Transverse colon (tissue), 4 donors: ENCODE measurements at places on chromosomes 16 and 17. TPM values are rescaled to one million over a fixed set of nuclear protein-coding genes. Genes with fewer than 3 reads are reported as not detected.

Gene HSD11B2
- 694 TPM for total RNA-seq

Gene NDRG4
- total RNA-seq: 4.3 TPM

Gene NPIPB2
- 8.7 TPM for total RNA-seq

Gene ARHGAP44
- 107 TPM for total RNA-seq

DNA sequence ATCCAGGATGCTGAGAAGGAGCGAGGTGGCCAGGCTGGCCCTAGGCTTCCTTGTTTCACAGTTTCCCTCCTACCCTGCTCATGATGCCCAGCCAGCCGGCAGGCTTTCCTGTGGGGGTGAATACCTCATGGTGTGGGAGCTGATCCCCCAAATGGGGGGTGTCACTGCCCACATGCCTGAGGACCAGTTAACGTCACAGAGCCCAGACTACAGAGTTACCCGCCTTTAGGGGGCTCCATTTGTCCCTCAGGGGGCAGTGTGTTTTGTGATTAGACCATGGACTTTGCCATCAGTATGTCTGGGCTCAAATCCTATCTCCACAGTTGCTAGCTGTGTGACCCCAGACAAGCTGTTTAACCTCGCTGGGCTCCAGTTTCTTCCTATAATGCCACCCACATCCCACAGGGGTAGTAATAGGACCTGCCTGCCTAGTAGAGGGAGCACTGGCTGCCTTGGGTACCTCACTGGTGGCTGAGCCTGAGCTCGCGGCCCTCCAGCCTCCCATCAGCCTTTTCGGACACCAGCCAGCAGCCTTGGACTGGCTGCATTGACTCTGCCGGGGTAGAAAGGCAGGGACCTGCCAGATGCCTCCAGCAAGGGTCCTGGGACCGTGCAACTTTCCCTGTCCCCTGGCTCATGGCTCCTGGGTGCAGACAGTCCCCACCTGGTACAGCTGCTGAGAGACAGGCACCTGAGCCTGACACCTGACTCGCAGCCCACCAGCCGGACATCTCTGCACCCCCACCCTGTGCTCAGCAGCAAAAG is 87.5 kb upstream of the GSE1 start:
- peaks cover 20% of the 10 kb centered on the region for H3K4me1 ChIP-seq
- H3K27me3 ChIP-seq: no peaks in the 10 kb centered on the region
- no peak overlapping the region for H3K27ac ChIP-seq
- H3K4me3 ChIP-seq: no peak overlapping the region
- no peak for DNase-seq
- no peaks in the 10 kb centered on the region for H3K36me3 ChIP-seq

Gene HP
- total RNA-seq: not detected

DNA sequence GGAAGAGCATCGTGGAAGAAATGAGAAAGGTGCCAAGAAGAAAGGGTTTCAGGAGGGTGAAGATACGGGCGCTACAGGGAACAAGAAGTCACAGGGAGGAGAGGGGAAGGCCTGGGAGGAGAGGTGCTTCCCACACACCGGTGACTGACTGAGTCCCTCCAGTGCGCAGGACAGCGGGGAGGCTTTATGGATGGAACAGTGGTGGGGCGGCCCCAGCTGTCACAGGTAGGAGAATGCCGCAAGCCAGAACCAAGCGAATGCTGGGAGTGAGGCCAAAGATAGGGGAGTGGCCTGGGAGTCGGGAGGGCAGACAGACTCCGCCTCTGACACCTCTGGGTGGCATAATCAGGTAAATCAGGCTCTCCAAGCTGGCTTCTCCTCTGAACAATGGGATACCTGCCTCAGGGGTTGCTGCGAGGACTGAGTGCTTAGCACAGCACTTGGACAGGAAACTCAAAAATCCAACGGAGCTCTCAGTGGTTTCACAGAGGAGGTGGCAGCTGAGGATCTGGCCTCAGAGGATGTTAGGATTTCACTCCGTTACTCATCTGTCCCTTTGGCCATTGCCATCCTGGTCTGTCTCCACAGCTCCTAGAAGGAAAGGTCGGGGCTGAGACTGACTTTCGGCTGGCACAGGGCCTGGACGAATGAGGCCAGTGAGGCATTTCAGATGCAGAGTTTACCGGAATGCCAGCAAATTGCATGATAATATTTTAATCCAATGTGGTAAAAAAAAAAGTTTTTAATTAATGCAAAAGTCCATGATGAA is 717 bp upstream of the CNP start:
- H3K36me3 ChIP-seq: no peaks in the 10 kb centered on the region
- DNase-seq: peak; percentile 88
- H3K27me3 ChIP-seq: no peaks in the 10 kb centered on the region
- H3K27ac ChIP-seq: peak overlapping the region; percentile 96

Gene TMC8
- 4.5 TPM for total RNA-seq

DNA sequence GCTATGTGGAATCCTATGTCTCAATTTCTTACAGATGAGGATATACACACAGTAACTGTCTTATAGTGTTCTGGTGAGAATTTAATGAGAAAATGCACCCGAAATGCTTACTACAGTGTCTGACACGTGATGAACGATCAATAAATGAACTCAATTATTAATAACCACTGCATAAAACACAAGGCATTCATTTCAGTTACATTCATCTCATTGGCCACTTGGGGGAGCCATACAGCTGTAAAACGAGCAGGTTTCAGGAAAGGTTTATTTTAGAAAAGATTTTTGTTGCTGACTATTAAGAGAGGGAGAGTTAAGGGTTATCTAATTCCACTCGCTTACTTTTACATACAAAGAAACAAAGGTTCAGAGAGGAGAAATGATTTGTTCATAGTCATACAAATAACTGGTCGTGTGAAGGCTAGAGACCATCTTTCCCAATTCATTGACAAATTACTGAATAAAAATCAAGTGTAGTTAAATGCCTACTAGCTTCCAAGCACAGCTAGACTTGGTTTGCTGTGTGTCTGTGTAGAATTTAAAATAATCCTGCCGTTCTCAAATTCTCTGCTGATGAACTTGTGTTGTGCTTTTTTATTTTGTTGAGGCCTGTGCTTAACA is 160.1 kb downstream of the MAP2K4 start:
- no peak overlapping the region for H3K27ac ChIP-seq
- H3K4me3 ChIP-seq: no peak overlapping the region
- no peaks in the 10 kb centered on the region for H3K36me3 ChIP-seq

- H3K36me3 ChIP-seq: no peaks in the 10 kb centered on the region
- H3K27me3 ChIP-seq: no peaks in the 10 kb centered on the region
- DNase-seq: no peak
- no peak overlapping the region for H3K27ac ChIP-seq
- no peak overlapping the region for H3K4me3 ChIP-seq
These were observed 69.4 kb downstream of the CCDC182 start for GRCh38 chr17:57675427-57676387.

Gene TEX19
- total RNA-seq: not detected

Gene IRX5
- total RNA-seq: not detected

- no peak overlapping the region for H3K4me3 ChIP-seq
- no peaks in the 10 kb centered on the region for H3K4me1 ChIP-seq
- DNase-seq: no peak
These were observed 35.1 kb upstream of the CREBBP start for GRCh38 chr16:3915426-3916260.

- no peak overlapping the region for H3K4me3 ChIP-seq
- no peak for DNase-seq
- no peak overlapping the region for H3K27ac ChIP-seq
These were observed 71.2 kb downstream of the RMI2 start for GRCh38 chr16:11416228-11417001.

Gene NPIPA5
- not detected for total RNA-seq

Gene HOXB3
- total RNA-seq: 57.1 TPM

Gene HS3ST6
- total RNA-seq: not detected

Gene IQCK
- total RNA-seq: 15.0 TPM

GRCh38 chr16:81633680-81634379 is 145.3 kb upstream of the PLCG2 start:
- DNase-seq: no peak
- H3K27me3 ChIP-seq: no peaks in the 10 kb centered on the region
- no peaks in the 10 kb centered on the region for H3K36me3 ChIP-seq
- peak overlapping the region; percentile 44 for H3K27ac ChIP-seq
- H3K4me1 ChIP-seq: peaks cover 2% of the 10 kb centered on the region
- H3K4me3 ChIP-seq: no peak overlapping the region

DNA sequence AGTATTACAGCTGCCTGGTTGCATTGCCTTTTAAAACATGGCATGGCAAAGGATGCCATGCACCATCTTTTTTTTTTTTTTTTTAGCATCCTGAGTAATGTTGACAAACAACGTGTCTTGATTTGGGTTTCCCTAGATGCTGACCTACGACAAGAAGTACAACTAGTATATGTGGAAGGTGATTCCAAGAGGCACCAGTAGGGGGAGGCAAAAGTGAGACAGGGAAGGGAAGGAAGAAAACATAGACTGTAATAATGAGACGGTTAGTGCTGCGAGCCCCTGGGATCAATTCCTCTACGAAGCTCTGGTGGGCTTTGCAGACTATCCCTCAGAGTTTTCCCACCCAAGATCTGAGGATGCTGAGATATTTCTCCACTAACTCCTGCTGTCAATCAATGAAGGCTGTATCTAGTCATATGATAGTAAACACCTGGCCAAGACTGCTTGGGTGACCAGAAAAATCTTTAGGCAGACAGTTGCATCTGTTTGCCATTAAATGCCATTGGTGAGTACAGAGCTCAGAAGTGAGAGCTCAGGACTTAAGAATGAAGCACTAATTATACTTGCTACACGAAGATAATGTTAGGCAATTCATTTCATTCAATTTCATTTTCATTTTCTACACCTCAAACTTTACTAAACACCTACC is 458.6 kb upstream of the GOT2 start:
- H3K36me3 ChIP-seq: no peaks in the 10 kb centered on the region
- no peak overlapping the region for H3K27ac ChIP-seq

Gene KRT20
- 797 TPM for total RNA-seq

DNA sequence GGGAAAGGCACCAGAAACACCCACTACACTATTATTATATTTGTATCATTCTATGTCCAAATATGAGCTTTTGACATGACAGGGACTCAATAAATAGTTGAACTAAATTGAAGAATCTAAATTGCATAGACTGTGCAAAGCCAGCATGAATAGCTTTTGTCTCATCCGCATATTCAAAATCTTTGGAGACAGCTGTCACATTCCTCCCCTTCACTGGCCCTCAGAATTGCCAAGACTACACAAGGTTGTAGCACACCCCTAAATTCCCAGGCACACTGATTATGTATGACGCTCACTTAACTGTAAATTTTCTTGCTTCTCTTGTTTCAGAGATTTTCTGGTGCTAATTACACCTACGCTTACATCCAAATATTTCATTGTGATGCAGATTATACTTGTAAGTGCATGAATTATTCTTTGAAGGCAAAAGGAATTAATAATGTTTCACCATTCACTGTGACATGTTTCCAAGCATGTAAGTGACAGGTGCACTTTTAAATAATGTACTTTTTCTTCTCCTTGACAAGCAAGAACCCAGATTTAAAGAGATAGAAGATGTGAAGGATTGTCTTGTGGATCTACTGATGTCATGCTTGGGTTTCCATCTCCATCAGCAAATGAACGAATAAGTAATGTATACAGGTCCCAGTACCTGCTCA is 47.5 kb downstream of the CA10 start:
- H3K27me3 ChIP-seq: no peaks in the 10 kb centered on the region
- no peak for DNase-seq
- no peak overlapping the region for H3K27ac ChIP-seq
- H3K4me1 ChIP-seq: no peaks in the 10 kb centered on the region
- no peak overlapping the region for H3K4me3 ChIP-seq

DNA sequence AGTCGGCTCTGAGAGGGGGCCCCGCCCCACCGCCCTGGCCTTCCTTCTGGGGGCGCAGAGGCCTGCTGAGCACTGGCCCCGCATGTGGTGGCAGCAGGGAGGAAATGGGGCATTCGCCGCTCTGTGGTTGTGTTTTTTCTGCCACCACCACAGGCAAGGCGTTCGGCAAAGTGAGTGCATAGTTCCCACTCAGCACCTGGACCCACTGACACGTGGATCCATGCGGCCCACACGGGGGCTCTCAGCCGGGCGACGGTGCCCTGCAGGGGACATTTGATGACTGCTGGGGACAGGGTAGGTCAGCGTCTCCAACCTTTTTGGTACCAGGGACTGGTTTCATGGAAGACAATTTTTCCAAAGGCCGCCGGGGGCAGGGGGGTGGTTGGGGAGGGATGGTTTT is 70.9 kb downstream of the ENGASE start:
- H3K27me3 ChIP-seq: peaks cover 23% of the 10 kb centered on the region
- H3K4me3 ChIP-seq: no peak overlapping the region
- DNase-seq: no peak
- H3K27ac ChIP-seq: no peak overlapping the region
- no peaks in the 10 kb centered on the region for H3K4me1 ChIP-seq

DNA sequence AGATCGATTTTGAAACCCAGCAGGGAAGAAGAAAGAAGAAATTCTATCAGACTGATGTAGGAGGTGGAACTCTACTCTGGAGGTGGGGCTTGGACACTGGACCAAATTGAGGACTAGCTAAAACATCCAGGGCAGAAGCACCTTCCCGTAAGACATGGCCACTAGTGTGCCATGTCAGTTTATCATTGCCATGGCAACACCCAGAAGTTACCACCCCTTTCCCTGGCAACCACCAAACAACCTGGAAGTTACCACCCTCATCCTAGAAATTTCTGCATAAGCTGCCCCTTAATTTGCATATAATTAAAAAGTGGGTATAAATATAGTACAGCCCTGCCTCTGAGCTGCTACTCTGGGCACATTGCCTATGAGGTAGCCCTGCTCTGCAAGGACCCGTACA is 66.7 kb downstream of the NACA2 start:
- H3K4me1 ChIP-seq: no peaks in the 10 kb centered on the region
- no peak overlapping the region for H3K4me3 ChIP-seq
- DNase-seq: no peak
- H3K36me3 ChIP-seq: no peaks in the 10 kb centered on the region

GRCh38 chr17:48052956-48053757 is 5.0 kb downstream of the NFE2L1 start:
- H3K4me3 ChIP-seq: no peak overlapping the region
- H3K4me1 ChIP-seq: peaks cover 64% of the 10 kb centered on the region
- peak; percentile 57 for DNase-seq
- no peaks in the 10 kb centered on the region for H3K27me3 ChIP-seq
- peak overlapping the region; percentile 97 for H3K27ac ChIP-seq

- H3K36me3 ChIP-seq: no peaks in the 10 kb centered on the region
- peaks cover 97% of the 10 kb centered on the region for H3K4me1 ChIP-seq
- no peaks in the 10 kb centered on the region for H3K27me3 ChIP-seq
- no peak for DNase-seq
- no peak overlapping the region for H3K27ac ChIP-seq
These were observed 13.7 kb downstream of the HAPSTR1 start for GRCh38 chr16:9105189-9105588.
